ENCODE measurements at places on chromosomes 12 and 14. TPM values are rescaled to one million over a fixed set of nuclear protein-coding genes. Genes with fewer than 3 reads are reported as not detected.

The RDH16 gene
- total RNA-seq: 0.28 TPM

The FGD6 gene
- total RNA-seq: 18.7 TPM

The KRT1 gene
- total RNA-seq: not detected

The RDH5 gene
- total RNA-seq: 34.2 TPM

The CCDC196 gene
- total RNA-seq: 1.2 TPM

The KCNH3 gene
- 0.14 TPM for total RNA-seq

The KRT73 gene
- total RNA-seq: not detected

The LBHD2 gene
- not detected for total RNA-seq

The PPP1R1A gene
- not detected for total RNA-seq

The TMPO gene
- total RNA-seq: 70.7 TPM

The TTC8 gene
- total RNA-seq: 13.4 TPM

The OR4K14 gene
- not detected for total RNA-seq

The ABCB9 gene
- total RNA-seq: 4.6 TPM

The TBX3 gene
- total RNA-seq: 10.6 TPM

The KRT72 gene
- not detected for total RNA-seq

The GPR84 gene
- not detected for total RNA-seq

The CDKN3 gene
- total RNA-seq: 6.3 TPM

The PCK2 gene
- 223 TPM for total RNA-seq

The TPH2 gene
- not detected for total RNA-seq

The IRAK3 gene
- total RNA-seq: 4.0 TPM

The EPYC gene
- not detected for total RNA-seq

The NUAK1 gene
- total RNA-seq: 4.2 TPM

The IFI27L1 gene
- total RNA-seq: 33.9 TPM

The FGF6 gene
- total RNA-seq: not detected

The INSM2 gene
- total RNA-seq: not detected

The TAS2R46 gene
- 0.95 TPM for total RNA-seq

The CLEC6A gene
- total RNA-seq: not detected

The METTL1 gene
- 11.6 TPM for total RNA-seq

The MYO1A gene
- total RNA-seq: 296 TPM

The SALL2 gene
- total RNA-seq: 1.1 TPM

The NID2 gene
- total RNA-seq: 15.5 TPM

The AKAP6 gene
- total RNA-seq: 3.4 TPM

The ZC2HC1C gene
- 3.9 TPM for total RNA-seq

The KLRC3 gene
- not detected for total RNA-seq

The C12orf60 gene
- total RNA-seq: 0.31 TPM

The C12orf54 gene
- total RNA-seq: not detected

The ANKRD33 gene
- total RNA-seq: not detected

The VASH1 gene
- 5.6 TPM for total RNA-seq

The CCDC184 gene
- 0.15 TPM for total RNA-seq

The NDUFB1 gene
- 179 TPM for total RNA-seq

The PTPN21 gene
- total RNA-seq: 31.8 TPM

The IFI27 gene
- 1,280 TPM for total RNA-seq

The FAIM2 gene
- 1.2 TPM for total RNA-seq

The ANKS1B gene
- 1.1 TPM for total RNA-seq

All from left colon (tissue), 2 donors.